Stimulated activated CD4-positive, alpha-beta T cell treated with anti-CD3 and anti-CD28 coated beads, TNF-alpha, amount 100 ng/mL, for 1 hour (primary cell): ENCODE measurements at places on chromosomes 7 and 10.
A peak's percentile ranks its signal among the peaks of the same experiment; 100 is the strongest.

DNA sequence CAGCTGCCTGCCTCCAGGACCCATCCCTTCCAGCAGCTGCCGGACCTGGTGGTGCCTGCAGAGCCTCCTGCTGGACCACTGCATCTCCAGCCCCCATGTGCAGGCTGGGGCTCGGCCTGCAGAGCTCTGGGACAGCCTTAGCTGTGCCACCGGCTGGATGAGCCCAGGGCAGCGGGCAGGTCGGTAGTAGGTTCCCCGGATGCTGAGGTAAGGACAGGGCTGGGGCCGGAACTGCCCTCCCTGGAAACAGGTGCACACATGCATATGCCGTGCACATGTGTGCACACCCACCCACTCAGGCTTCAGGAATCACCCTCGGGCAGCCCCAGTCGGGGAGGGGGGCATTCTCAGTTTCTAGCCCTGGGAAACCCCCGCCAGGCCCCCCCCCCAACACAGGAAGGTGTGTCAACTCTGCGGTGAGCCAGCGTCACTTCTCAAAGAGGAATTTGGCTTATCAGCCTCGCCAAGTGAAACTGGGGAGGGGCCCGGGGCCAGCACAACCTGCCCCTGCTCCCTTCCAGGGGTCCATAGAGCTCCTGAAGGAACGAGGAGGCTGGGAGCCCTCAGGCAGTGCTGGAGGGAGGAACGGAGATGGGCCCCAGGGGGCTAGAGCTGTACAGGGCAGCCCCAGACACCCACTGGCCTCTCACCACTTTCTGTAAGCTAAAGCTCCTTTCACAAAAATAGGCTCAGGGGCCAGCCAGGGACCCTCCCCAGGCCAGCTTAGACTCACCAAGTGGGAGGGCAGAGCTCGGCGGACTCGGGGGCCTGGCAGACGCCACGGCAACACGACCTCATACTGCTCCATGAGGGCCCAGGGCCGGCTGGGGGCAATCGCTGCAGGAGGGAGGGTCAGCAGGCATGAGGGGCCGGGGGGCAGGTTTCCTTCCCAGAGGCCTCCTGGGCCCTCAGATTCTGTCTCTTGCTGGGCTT is 1.7 kb downstream of the ADAM8 start:
- DNase-seq, result peak; percentile 67

DNA sequence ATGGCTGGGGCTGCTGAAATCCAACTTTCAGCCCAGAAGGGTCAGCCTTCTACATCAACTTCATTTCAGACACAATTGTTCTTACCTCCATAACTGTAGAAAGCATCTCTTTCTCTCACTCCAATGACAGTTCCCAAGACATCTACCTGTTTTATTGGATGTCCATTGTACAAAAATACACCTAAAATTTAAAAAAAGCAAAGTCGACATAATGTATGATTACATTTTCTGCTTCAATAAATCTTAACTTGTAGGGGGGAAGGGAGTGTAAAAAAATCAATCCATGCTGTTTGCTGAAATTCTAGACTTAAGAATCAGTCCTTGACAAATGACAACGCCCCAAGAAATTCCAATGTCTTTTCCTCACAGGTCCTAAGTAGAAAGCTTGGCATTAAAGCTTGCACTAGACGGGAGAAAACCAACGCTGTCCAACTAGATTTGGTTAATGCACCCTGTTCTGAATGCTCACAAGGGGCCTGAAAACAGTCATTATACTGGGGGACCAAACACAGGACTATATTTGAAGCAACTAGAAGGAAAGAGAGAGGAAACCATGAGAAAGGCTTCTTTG is 7.5 kb downstream of the STN1 start:
- DNase-seq, result no peak

DNA sequence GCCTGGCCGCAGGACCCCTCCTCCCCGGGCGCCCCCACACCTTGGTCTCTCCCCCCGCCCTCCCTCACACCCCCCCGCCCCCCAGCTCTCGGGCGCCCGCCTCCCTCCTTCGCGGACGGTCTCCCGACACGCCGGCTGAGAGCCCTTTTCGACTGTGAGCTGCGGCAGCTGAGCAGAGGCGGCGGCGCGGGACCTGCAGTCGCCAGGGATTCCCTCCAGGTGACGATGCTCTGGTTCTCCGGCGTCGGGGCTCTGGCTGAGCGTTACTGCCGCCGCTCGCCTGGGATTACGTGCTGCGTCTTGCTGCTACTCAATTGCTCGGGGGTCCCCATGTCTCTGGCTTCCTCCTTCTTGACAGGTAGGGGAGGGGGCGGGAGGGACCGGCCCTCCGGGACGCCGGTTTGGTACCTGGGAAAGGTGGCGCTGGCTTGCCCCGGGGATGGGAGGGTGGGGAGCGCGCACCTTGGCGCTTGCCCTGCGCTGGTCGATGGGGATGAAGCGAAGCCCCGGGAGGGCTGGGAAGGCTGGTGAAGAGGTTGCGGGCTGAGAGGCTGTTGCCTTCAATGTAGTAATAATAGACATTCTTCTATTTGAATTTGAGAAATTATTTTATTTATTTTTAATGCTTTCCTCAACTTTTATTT is at the start of gene BMPER:
TSS of gene BMPER (plus strand) at position 151 of the 644 bp plus-strand sequence. CDS start at position 226, 75 bp downstream.
- DNase-seq, result no peak

- DNase-seq, result no peak
Observed at GRCh38 chr7:78828317-78828716, 625.1 kb downstream of the MAGI2 start.

GRCh38 chr7:132169730-132170129 is 406.5 kb downstream of the PLXNA4 start:
- DNase-seq, result no peak

DNA sequence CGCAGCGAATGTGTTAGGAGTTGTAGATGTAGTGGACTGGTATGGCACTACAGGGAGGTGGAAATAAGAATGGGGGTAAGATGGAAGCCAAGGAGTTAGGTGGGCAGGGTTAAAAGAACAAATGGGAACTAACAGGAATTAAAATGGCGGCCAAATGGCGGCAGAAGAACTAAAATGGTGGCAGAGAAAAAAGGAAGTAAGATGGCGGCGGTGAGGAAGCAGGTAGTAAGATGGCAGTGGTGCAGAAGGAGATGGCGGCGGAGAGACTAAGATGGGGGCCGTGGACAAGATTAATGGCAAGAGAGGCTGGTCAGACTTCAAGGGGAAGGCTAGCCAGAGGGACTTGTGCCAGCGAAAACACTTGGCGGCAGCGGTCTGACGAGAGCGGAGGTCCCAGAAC is 44.5 kb downstream of the ZNF138 start:
- DNase-seq, result no peak

GRCh38 chr7:2566890-2567678 is 8.3 kb downstream of the IQCE start:
- no peak for DNase-seq

DNA sequence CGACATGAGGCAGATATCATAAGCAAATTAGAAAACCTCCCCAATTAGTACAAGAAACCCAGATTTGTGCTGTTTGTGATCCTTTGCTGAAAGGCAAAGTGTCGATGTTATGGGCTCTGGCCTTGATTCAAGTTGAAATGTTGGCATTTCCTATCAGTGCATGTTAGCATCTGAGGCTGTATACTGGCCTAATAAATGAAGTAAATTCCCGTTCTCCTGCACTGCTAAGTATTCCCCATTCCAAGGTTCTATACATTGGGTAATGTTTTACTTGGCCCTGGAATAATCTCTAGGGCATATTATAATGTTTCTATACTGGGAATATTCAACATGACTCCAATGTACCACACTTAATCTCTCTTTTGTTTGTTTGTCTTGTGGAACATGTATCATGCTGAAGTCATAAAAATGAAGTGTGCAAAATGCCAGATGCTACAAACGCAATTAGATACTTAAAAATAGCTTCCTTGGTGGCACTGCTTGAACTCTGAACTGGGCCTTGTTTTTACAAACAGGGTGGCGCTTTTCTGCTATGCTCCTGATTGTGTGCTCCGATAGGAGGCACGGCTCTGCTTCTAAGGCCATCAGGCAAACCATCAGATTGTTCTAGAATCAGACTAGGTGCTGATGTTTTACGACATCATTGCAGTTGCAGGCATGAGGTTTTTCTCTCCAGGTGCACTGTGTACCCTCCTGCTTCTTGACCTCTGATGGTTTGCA is 156.7 kb upstream of the TCF7L2 start:
- DNase-seq, result no peak

- no peak for DNase-seq
Observed at GRCh38 chr7:1210979-1211608, 21.6 kb upstream of the UNCX start.

DNA sequence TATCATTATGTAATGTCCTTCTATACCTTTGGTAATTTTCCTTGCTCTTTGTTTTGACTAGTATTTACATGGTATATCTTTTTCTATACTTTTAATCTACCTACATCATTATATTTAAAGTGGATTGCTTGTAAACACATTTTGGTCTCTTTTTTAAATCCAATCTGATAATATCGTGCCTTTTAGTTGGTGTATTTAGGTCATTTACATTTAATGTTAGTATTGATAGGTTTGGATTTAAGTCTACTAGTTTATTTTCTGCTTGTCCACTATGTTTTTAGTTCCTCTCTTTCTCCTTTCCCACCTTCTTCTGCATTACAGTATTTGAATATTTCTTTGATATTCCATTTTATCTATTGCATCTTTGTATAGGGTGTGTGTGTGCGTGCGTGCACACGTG is 95.4 kb downstream of the HIBADH start:
- no peak for DNase-seq

GRCh38 chr7:46705386-46706255 is 784.5 kb upstream of the IGFBP3 start:
- DNase-seq, result no peak

- DNase-seq, result no peak
Observed at GRCh38 chr7:126460664-126461063, 792.1 kb downstream of the GRM8 start.

DNA sequence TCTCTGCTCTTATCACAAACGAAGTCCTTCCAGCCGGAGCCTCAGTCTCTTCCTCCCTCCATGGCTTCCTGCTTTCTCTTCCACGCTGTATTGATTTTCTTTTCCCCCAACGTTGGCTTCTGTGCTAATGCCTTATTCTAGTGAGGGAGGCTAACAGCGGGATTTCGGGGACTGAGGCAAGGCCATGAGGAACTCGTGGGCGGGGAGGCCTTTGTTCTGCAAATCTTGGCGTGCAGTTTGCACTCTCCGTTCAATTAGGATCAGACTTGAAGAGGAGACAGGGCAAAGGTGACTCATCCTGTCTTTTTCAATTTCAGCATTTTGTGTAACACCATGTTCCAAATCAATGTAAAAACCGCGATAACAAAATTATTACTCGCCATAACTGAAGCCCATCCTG is 25.3 kb downstream of the EN2 start:
- no peak for DNase-seq

DNA sequence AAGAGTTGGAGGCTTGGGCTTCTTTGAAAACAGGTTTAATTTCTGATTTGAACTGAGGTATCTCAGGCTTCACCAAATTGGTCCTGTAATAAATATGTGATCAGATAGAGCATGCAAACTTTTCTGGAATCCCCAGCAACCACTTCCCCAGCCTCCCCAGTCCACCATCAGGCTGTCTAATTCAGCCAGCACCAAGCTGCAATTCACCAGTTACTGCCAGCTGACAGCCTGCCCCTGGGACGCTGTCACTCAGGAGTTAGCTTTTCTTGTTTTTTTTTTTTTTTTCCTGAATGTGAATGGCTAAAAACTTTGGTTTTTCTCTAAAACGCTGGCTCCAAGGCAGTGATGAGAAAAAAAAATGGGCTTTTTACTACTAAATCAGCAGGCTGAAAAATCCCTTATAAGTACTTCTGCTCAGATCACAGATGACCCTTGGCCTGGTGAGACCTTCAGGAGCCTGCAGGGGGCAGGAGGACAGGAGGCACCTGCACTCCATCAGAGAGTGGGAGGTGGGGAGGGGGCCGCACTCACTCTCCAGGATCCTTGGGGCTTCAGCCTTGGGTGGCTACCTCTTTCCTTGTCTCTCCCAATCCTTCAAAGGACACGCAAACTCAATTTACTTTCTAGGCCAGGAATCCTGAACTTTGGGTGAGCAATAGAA is 349.4 kb downstream of the GATA3 start:
- no peak for DNase-seq

- DNase-seq, result no peak
Observed at GRCh38 chr7:36084485-36085091, 68.5 kb upstream of the EEPD1 start.

GRCh38 chr10:24440817-24441797 is 232.2 kb downstream of the KIAA1217 start:
- no peak for DNase-seq

- no peak for DNase-seq
Observed at GRCh38 chr7:23247603-23248335, 1.2 kb downstream of the GPNMB start.

DNA sequence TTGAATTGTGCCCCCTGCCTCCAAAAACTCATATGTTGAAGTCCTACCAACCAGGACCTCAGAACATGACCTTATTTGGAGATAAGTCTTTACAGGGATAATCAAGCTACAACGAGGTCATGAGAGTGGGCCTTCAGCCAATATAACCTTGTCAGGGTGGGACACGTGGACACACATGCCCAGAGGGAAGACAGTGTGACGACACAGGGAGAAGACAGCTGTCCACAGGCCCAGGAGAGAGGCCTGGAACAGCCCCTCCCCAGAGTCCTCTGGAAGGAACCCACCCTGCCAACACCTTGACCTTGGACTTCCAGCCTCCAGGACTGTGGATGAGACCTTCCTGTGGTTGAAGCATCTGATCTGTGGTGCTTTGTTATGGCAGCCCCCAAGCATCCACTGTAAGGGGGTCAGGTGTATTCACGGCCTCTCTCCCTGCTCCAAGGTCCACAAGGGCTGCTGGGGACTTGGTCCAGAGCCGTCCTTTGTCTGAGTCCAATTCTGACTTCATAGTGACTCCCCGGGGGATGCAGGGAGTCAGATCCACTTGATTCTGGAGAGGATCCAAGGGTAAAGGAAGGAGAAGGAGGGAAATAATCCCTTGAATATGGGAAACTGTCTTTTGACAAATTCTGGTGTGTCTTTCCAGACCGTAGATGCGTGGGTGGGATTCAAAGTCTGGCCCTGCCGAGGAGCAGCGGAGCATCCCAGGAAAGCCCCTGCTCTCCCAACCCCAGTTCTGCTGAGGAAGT is 7.0 kb downstream of the CALML3 start:
- DNase-seq, result no peak

GRCh38 chr10:88870089-88870488 is 10.0 kb upstream of the STAMBPL1 start:
- DNase-seq, result no peak

DNA sequence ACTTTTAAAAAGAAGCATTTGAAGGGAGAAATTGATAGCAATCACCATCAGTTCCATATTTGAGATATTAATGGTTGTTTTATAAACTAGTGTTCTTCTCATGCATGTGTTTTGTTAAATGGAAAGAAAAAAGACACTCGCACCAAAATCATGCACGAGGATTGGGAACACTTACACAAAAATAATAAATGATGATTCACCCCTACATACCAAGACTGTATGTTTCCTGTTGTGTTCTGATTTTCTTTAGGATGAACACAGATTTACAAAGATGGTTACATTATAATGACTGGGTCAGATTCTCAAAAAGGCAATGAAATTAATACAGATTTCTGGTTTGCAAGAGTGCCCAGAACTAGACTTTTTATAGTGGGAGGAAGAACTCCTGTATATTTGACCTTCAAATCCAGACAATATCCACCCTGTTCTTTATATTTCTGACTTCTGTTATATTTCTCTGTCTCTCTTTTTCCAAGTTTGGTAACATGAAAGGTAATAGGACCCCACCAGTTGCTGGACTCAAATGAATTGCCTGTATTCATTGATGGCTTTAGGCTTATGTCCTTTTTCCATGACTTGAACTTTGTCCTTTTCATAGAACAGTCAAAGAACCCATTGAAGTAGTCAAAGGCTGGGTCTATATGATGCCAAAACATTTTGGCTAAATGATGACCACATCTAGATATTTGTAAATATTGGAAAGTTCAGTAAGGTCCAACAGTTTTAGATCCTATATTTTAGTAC is 54.4 kb downstream of the SEMA3A start:
- DNase-seq, result no peak
